Right forelimb (tissue), 1 donor: ENCODE measurements at places on chromosomes 2 and 18.

GRCh38 chr2:129189617-129190319 lies 789.7 kb upstream of the RAB6C start:
- no peak for DNase-seq

DNA sequence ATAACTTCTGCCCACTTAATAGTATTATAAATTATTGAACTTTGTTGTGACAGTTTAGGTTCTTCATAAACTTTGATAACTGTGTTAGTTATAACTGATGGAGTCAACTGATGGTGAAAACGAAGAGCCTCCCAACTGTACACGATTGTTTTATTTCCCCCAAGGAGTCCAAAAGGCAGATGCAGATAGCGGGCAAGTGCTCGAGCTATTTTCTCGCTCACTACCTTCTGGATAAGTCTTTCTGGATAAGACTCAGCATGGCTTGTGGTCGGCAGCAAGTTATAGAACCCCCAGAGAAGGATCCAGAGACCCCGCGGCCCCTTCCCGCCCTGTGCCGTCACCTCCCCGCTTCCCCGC lies 517 bp downstream of the GCFC2 start:
- no peak for DNase-seq

DNA sequence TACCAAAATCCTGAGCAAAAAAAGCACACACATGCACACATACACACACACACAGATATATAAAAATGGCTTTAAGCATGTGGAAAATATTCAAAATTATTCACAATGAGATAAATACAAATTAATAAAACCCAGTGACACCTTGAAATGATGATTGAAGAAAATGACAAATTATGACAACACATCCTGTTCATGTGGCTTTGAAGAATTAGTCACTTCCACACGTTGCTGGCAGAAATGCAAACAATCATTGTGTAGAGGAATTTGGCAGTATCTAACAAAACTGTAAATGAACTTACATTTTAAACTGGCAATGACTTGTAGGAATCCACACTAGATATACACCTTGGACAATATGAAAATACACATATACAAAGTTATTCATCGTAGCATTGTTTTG lies 95.8 kb upstream of the RGPD4 start:
- no peak for DNase-seq

GRCh38 chr2:36415381-36416022 lies 59.9 kb downstream of the CRIM1 start:
- DNase-seq, result no peak

GRCh38 chr2:189516546-189516945 lies 64.0 kb downstream of the SLC40A1 start:
- DNase-seq, result no peak

DNA sequence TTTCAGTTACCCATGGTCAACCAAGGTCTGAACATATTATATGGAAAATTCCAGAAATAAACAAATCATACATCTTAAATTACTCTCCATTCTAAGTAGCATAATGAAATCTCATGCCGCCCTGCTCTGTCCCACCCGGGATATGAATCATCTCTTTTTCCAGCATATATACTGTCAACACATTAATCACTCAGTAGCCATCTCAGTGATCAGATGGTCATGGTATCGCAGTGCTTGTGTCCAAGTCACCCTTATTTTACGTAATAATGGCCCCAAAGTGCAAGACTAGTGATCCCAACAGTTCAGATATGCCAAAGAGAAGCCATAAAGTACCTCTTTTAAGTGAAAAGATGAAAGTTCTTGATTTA lies 43.8 kb downstream of the OSBPL6 start:
- no peak for DNase-seq

DNA sequence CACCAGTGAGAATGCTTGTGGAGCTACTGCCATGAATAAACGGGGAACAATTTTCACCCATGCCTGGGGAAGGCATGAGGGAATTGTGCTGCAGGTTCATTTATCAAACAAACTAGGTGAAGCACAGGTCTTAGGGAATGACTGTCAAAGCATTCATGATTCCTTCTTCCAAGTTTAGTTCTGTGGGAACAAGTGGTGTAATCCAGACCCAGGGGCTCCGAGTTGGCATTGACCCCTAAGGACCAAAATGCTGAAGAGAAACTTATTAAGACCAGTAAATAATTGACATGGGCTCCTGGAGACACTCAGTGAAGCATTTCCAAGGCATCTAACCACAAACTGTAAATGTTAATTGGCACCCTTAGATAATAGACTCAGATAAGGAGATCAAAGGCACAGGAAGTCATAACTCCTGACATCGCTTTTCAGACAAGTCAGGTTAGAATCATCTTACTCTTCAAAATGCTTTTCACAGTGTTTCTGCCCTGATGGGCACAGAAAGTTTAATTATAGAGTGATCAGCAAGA lies 96.9 kb downstream of the SPP2 start:
- no peak for DNase-seq

DNA sequence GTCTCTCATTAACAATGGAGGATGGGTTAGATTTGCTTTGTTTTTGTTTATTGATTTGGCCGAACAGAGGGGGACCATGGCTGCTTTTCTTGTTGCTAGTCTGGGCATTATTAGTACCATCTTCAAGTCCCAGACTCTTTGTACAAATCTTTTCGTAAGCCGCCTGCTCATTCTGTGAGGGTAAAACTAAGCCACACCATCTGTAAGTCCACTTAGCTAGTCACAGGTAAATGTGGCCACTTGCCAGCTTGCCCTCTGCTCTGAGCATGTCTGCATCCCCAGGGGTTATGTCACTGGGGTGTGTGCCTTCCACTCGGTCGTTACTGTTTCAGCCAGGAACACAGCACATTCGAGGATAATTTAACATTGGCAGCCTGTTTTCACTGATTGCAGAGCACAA lies 85.6 kb downstream of the SMIM21 start:
- no peak for DNase-seq

- DNase-seq, result no peak
These were observed 8.6 kb upstream of the ANO7 start for GRCh38 chr2:241179899-241180298.

GRCh38 chr2:29487967-29488555 lies 372.8 kb downstream of the CLIP4 start:
- no peak for DNase-seq

- no peak for DNase-seq
These were observed 314.4 kb upstream of the NT5C1B start for GRCh38 chr2:18903750-18904149.

GRCh38 chr18:74819433-74820059 lies 221.9 kb downstream of the ZNF407 start:
- DNase-seq, result no peak

- no peak for DNase-seq
These were observed 15.6 kb upstream of the ANTXR1 start for GRCh38 chr2:68997401-68997800.

- peak; percentile 78 for DNase-seq
These were observed 318.7 kb downstream of the PDE11A start for GRCh38 chr2:177753682-177754491.

GRCh38 chr2:163733956-163734355 lies 1.9 kb downstream of the FIGN start:
- no peak for DNase-seq

GRCh38 chr2:19026261-19026660 lies 332.2 kb downstream of the OSR1 start:
- no peak for DNase-seq
